Glomerular endothelial cell (primary cell): ENCODE measurements at places on chromosomes 6 and 20. TPM values are rescaled to one million over a fixed set of nuclear protein-coding genes. Genes with fewer than 3 reads are reported as not detected.

DNA sequence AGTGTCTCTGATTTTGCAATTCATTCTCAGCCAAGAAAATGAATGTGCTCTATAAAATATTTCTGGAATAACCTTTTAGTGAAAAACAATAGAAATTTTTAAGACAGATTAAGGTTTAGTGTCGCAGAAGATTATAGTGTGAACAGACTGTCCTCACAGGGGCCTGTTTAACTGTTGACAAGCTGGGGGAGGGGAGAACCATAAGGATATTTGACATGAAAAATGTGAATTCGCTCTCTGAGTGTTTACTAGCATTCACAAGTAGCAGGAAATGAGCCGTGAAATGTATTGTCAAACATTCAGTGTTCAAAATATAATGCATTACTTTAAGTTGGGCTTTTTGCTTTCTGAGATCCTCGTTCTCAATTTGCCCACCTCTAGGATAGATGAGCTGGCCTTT lies 134.8 kb upstream of the TSHZ2 start:
- DNase-seq = no peak

- DNase-seq = no peak
Observed at GRCh38 chr20:38623061-38623460, 21.5 kb downstream of the ARHGAP40 start.

The PGK2 gene
- total RNA-seq = not detected in 2 replicates

GRCh38 chr6:35140639-35141006 lies 516 bp downstream of the TCP11 start:
- no peak for DNase-seq

GRCh38 chr6:73523434-73524123 lies 2.7 kb upstream of the EEF1A1 start:
- DNase-seq = no peak

DNA sequence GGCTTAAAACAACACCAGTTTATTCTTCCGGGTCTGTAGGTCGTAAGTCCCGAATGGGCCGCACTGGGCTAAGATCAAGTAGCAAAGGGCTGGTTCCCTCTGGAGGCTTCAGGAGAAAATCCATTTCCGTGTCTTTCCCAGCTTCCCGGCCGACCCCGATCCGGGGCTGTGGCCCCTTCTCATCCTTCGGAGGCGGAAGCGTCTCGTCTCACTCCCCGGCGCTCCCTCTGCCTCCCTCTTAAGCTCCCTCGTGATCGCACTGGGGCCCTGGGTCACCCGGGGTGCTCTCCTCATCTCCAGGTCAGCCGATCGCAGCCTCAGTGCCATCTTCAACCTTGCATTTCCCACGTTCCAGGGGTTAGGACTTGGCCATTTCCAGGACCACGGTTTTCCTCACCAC lies 199.4 kb downstream of the WDR27 start:
- DNase-seq = no peak

The YWHAB gene
- total RNA-seq = 167 and 173 TPM in 2 replicates
